ENCODE measurements at places on chromosomes 5 and 9.

GRCh38 chr9:130069048-130069447 is 15.3 kb downstream of the GPR107 start:
- no peak for DNase-seq

- DNase-seq = peak; percentile 71
Observed at GRCh38 chr9:74496819-74497747, at the start of gene RORB. Gene RORB (plus strand): TSS chr9:74497335. CDS start chr9:74497977, 642 bp downstream.

DNA sequence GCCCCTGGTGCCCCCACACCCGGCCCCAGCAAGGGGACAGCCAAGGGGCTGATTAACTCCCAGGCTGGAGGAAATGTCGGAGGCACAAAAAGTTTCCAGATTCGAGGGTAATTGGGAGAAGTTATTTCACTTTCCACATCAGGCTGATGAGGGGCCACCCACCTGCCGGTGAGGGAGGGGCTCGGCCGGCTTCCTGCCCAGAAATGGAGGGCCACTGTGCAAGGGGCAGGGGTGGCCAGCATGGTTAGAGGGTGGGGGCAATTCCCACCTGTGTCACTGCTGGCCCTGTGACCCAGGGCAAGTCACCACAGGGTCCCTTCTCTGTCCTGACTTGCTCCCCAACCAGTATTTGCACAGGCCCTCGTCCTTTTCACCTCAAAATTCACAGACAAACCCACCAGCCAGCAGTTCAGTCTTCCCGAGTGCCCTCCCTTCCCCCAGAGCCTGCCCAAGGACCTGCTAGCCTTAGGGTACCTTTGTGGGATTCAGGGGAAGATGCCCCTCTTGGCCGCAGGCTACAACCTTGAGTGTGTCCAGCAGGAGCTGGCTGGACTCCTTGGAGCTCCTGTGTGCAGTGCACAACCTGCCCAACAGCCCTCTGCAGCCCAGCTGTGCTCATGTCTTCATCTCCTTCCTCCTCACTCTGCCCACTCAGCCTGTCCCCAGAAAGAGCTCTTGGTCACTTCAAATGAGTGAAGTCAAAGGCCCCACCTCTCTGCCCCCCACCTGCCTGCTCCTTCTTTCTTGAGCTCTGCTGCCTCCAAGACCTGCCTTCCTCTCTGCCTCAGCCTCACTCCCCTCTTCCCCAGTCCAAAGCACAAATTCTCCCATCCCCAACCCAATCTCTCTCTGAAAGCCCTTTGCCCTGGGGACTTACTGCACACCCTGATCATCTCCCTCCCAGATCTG is 130.5 kb downstream of the BARX1 start:
- DNase-seq = no peak

GRCh38 chr5:8913522-8913921 is 632.4 kb downstream of the SEMA5A start:
- DNase-seq = no peak

GRCh38 chr9:110104261-110104809 is 103.6 kb downstream of the C9orf152 start:
- DNase-seq = peak; percentile 77

DNA sequence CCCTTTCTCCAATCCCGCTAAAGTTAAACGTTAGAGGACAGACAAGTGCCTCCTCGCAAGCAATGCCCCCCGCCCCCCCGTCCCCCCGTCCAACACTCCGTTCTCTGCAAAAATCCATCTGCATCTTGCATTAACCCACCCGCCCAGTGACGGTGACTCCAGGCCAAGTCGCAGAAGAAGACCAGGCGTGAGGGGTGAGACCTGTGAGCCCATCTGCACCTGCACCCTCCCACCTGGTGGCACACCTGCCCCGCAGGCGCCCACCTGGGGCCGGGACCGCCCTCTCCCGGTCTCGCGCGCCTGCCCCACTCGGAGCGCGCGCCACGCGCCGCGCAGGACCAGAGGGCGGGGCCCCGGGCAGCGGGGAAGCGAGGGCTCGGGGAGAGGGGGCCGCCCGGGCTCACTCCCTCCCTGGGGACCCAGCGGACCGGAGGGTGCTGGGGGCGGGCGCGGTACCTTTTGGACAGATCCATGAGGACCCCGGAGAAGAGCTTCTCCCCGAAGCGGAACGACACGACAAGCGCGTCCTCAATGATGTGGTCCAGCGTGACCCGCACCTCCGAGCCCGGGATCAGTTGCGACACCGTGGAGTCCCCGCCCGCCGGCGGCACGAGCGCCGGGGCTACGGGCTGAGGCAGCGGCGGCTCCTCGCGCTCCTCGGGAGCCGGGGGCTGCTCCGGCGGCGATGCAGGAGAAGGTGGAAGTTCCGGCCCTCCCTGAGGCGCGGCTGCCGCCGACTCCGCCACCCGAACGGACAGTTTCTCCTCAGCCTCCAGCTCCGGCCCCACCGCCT is 705 bp downstream of the PWWP2A start:
- no peak for DNase-seq

GRCh38 chr9:99737649-99738048 is 84.0 kb upstream of the NR4A3 start:
- no peak for DNase-seq

- no peak for DNase-seq
Observed at GRCh38 chr9:98132806-98133631, 14.0 kb upstream of the TRIM14 start.

DNA sequence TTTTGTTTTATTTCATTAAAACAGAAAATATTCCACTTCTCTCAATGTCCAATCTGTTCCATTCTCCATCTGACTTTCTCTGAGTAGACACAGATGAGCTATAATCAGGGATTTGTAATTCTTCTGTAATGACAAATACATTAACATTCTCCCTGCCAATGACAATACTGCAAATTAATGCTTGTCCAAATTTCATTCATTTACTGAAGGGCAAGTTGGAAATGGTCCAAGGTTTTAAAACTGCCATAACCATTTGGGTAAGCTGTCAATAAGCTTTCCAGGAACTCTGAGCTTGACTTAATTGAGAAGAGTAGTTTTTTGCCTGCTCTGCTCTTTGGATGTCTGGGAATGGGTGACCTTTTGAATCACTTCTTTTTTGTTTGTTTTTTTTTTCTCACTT is 253.5 kb downstream of the DMRTA1 start:
- DNase-seq = no peak

- peak; percentile 22 for DNase-seq
Observed at GRCh38 chr5:60487885-60488442, 212.0 kb downstream of the DEPDC1B start.

DNA sequence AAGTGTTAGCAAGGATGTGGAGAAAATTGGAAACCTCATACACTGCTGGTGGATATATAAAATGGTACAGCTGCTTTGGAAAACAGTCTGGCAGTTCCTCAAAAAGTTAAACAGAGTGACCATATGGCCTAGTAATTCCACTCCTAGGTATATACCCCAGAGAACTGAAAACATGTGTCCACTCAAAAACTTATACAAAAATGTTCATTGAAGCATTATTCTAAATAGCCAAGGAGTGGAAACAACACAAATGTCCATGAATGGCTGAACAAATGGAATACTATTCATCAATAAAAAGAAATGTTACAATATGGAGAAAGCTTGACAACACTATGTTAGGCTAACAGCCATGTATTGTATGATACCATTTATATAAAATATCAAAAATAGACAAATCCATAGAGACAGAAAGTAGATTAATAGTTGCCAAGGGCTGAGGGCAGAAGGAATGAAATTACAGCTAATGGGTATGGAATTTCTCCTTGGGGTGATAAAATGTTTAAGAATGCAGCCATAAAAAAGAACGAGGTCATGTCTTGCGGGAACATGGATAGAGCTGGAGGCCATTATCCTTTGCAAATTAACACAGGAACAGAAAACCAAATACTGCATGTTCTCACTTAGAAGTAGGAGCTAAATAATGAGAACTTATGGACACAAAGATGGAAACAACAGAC is 33.6 kb upstream of the FBP1 start:
- peak; percentile 80 for DNase-seq
